NCI-H82 (cell line): ENCODE measurements at places on chromosomes 6 and 20.

- peak; percentile 86 for DNase-seq
Observed at GRCh38 chr6:72580281-72580940, 41.5 kb upstream of the KCNQ5 start.

DNA sequence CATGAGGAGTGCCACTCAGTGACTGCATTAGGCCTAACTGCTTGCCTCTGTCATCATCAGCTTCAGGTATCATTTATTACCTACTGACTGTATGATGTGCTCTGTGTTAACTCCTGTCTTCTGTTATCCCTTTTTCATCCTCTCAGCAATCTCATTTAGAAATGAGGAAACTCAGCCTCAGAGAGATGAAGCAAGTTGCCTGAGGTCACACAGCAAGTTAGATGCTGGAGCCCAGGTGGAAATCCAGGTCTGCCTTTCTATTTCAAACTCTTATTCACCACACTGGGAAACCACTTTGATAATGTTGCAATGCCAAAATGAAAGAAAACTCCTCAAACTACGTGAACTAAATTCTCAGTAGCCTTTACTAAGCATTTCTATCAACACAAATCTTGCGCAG lies 1.3 kb downstream of the FERMT1 start:
- DNase-seq = no peak

DNA sequence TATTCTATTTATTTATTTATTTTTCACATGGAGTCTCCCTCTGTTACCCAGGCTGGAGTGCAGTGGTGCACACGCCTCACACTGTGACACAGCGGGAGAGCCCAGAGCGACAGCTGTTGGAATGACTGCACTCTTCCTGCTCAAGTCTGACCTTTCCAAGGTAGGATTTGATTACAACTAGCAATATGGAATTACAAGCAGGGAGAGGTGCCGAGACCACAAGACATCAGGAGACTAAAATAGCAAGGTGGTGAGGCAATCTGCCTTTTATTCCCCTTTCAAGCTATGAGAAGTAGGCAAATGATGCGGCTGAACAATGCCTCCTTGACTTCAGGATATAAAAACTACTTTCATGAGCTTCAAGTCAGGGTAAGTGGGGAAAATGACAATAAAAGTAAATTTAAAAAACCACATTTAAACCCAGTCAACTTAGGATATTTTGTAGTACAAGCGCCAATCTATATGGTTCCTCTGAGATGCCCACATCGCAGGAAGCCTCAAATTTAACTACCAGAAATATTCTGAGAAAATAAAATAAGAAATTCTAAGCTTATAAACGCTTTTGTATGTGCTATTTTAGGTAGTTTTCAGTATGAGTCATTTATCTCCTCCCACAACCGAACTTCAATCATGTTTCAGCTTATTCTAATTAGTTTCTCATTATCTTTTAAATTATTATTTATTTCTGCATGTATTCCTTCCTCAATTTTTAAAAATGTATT lies 146.9 kb upstream of the SGK1 start:
- DNase-seq = peak; percentile 79

DNA sequence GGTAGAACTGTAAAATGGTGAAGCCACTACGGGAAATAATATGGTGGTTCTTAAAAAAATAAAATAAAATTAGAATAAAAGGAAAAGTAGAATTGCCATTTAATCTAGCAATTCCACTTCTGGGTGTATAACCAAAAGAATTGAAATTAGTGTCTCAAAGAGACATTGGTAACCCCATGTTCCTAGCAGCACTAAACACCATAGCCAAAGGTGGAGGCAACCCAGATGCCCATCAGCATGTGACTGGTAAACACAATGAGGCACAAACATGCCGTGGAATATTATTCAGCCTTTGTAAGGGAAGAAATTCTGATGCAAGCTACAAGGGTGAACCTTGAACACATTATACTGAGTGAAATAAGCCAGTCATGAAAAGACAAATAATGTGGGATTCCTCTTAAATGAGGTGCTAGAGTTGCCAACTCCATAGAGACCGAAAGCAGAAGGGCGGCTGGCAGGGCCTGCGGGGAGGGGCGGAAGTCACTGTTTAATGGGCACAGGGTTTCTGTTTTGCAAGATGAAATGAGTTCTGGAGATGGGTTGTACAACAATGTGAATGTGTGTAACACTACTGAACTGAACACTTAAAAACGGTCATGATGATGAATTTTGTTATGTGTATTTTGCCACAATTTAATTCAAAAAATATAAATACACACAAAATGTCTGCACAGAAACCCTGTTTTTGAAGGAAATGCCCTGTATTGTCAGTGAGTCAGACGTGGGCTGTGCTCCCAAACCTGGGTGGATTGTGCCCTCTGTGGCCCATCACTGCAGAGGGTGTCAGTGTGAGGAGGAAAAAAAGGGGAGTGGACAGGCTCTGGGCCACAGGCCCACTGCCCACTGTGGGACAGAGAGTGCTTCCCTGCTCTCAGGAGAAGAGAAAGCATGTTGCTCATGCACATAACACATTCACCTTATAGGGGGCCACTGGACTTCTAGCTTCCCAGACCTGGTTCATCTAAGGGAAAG lies 49.6 kb upstream of the CD93 start:
- no peak for DNase-seq

- DNase-seq = peak; percentile 78
Observed at GRCh38 chr6:55014321-55015088, 159.8 kb upstream of the HCRTR2 start.

- DNase-seq = no peak
Observed at GRCh38 chr20:36336954-36337704, 31.0 kb downstream of the DLGAP4 start.

GRCh38 chr20:32368925-32369324 lies 10.8 kb downstream of the ASXL1 start:
- no peak for DNase-seq

DNA sequence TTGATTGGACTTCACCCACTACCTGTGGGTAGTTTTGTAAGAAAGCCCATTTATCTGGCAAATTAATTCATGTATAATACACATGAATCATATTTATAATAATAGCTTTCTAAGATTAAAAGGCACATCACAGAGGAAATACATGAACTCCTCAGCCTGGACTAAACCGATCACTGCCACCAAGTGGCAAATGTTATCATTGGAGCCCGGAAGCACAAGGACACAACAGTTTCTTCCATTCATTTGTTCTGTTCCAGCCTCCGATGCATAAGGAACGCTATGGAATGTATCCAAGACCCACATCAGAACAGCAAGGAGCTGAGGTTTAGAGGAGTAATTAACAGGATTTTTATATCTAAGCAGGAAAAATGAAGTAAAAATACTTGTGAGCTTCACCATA lies 13.9 kb upstream of the IPCEF1 start:
- peak; percentile 34 for DNase-seq

GRCh38 chr6:135600086-135600702 lies 102.7 kb upstream of the AHI1 start:
- peak; percentile 29 for DNase-seq

DNA sequence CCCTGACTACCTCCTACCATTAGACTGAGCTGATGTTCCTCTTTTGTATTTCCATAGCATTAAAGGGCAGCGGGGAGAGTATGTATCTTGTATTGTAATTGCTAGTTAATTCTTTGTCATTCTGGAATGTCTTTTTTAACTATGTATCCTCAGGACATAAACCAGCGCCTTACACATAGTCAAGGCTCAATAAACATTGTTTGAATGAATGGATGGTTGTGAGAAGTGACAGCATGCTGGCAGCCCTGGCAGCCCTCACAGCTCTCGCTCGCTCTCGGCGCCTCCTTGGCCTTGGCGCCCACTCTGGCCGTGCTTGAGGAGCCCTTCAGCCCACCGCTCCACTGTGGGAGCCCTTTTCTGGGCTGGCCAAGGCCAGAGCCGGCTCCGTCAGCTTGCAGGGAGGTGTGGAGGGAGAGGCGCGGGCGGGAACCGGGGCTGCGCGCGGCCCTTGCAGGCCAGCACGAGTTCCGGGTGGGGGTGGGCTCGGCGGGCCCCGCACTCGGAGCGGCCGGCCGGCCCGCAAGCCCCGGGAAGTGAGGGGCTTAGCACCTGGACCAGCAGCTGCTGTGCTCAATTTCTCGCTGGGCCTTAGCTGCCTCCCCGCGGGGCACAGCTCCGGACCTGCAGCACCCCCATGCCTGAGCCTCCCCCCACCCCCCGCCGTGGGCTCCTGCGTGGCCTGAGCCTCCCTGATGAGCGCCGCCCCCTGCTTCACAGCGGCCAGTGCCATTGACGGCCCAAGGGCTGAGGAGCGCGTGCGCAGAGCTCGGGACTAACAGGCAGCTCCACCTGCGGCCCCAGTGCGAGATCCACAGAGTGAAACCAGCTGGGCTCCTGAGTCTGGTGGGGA lies 93.1 kb downstream of the RNF182 start:
- no peak for DNase-seq

DNA sequence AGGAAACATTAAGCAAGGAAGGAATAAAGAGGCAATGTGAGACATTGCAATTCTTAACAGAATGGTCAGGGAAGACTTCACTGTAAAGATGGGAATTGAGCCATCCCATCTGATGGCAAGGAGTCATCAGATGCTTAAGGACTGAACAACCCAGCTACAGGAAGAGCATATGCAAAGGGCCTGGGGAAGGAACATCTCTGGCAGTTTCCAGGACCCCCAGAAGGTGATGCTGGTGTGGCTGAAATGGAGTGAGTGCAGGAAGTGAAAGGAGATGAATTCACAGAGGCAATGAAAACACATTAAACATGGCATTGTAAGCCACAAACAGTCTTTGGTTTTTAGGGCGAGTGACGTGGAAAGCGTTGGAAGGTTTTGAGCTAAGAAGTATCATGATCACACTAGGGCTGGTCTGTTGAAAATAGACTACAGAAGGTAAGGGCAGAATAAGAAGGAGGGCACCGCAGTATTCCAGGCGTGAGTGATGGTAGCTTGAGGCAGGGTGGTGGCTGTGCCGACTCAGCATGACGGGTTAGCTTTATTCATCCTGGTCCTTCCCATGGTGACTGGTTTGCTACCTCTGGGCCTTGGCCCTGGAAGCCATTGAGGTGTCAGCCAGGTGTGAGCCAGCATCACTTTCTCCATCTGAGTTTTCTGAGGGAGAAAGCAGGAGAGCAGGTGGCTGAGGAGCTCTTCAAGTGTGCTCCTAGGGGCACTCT lies 6.8 kb downstream of the BTN2A1 start:
- no peak for DNase-seq

DNA sequence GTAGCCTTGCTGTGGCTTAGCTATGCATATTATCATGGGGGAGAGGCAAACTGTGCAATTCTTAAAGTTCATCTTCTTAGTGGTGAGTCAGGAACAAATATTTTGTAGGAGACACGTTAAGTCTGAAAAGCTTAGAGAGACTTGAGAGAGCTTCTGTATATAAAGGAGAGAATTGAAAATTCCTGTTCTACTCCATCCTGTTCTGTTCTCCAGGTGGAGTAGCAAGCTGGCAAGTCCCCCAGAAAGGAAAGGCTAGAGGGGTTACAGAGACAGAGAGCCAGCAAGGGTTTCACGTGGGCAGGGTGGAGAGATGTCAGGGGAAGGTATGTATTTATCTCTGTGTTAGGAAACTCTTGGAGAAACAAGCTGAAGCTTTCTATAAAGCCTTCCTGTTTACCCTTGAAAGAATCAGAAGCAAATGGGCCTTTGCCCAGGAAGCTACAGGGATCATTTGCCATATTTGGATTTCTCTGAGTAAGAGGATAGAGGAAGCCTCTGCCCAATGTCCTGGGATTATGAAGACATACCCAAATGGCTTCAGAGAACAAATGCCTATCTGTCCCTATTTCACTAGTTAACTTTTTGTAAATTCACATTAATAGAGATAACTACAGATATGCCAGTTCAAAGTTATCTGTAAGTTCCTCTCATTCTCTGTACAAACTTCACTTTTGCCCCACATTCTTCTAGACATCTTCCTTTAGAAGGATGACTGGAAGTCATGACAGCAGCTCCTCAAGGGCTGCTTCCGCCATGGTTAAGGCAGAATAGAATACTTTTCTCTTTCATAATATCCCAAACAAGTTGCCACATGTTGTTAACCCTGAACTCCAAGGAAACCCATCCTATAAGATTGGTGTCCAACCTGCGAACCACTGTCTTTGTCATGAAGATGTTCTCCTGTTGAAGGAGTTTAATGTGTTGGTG lies 126.7 kb upstream of the NEDD9 start:
- DNase-seq = no peak

GRCh38 chr20:50054626-50055511 lies 58.1 kb downstream of the UBE2V1 start:
- DNase-seq = peak; percentile 73

- DNase-seq = peak; percentile 53
Observed at GRCh38 chr20:14963262-14963663, 625.9 kb upstream of the FLRT3 start.

GRCh38 chr20:63006540-63007359 lies at the start of gene BHLHE23:
Gene BHLHE23 (minus strand): TSS chr20:63006964. CDS start chr20:63006774, 190 bp downstream.
- DNase-seq = peak; percentile 82

DNA sequence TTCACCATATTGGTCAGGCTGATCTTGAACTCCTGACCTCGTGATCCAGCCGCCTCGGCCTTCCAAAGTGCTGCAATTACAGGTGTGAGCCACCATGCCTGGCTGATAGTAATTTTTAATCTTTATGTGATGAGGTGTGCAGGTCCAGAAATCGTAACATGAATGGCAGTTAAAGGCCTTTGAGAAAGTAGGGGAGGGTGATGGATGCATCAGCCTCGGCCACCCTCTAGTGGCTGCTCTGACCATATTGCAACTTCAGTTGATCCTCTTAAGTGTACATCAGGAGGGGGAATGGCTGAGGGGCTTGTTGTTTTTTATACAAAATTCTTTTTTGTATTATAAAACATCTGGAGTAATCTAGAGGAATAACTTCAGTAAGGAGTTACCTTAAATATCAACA lies 193.0 kb downstream of the ZFAND3 start:
- DNase-seq = peak; percentile 84

DNA sequence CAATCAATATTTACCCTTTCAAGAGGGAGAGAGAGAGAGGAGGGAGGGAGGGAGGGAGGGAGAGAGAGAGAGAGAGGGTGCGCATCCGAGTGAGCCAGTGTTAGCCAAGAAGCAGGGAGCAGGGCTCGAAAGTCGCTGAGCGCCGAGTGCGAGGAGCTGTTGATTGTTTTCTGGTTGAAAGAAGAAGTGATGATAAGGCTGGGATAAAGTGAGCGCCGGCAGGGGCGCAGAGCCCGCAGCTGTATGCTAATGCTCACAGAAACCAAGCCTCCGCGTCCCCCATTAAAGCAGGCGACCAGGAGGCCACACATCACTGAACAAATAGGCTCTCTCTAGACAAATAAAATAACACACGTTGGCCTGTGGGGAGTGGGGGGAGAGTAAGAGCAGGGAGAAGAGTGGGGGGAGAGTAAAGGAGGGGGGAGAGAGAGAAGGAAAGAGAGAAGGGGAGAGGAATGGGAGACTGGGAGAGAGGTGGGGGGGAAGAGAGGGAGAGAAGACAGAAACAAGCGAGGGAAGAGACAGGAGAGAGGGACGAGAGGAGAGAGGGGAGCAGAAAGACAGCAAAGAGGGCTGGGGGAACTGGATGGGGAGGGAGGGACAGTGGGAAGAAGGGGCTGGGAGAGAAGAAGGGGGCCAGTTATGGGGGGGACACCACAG lies 5.0 kb upstream of the INSM1 start:
- peak; percentile 49 for DNase-seq
